ENCODE measurements at places on chromosomes 16 and 17. TPM values are rescaled to one million over a fixed set of nuclear protein-coding genes. Genes with fewer than 3 reads are reported as not detected.

CHD9NB gene
- 0.44 TPM for total RNA-seq

NTN1 gene
- total RNA-seq = 9.5 TPM

CDK3 gene
- total RNA-seq = 2.2 TPM

RNF43 gene
- total RNA-seq = 5.8 TPM

KRTAP4-1 gene
- total RNA-seq = not detected

USH1G gene
- not detected for total RNA-seq

SAT2 gene
- total RNA-seq = 116 TPM

CLEC19A gene
- total RNA-seq = not detected

SLC16A6 gene
- 0.44 TPM for total RNA-seq

PABPN1L gene
- total RNA-seq = not detected

SNAI3 gene
- 0.22 TPM for total RNA-seq

IL17C gene
- not detected for total RNA-seq

- H3K4me1 ChIP-seq = no peaks in the 10 kb centered on the region
- H3K36me3 ChIP-seq = peaks cover 38% of the 10 kb centered on the region
- no peak for DNase-seq
- no peak overlapping the region for H3K4me3 ChIP-seq
- H3K27ac ChIP-seq = no peak overlapping the region
These were observed 17.7 kb downstream of the SLC38A10 start for GRCh38 chr17:81277421-81277820.

GRCh38 chr17:70265471-70265870 is 96.1 kb downstream of the KCNJ2 start:
- no peak overlapping the region for H3K4me3 ChIP-seq
- DNase-seq = no peak
- no peaks in the 10 kb centered on the region for H3K27me3 ChIP-seq
- no peaks in the 10 kb centered on the region for H3K36me3 ChIP-seq
- H3K4me1 ChIP-seq = no peaks in the 10 kb centered on the region

GRCh38 chr17:50240851-50241250 is 33.4 kb upstream of the TMEM92 start:
- no peaks in the 10 kb centered on the region for H3K36me3 ChIP-seq
- no peaks in the 10 kb centered on the region for H3K4me1 ChIP-seq
- no peak overlapping the region for H3K27ac ChIP-seq
- no peaks in the 10 kb centered on the region for H3K27me3 ChIP-seq
- no peak overlapping the region for H3K4me3 ChIP-seq
- DNase-seq = no peak

GRCh38 chr16:12667909-12668308 is 135.8 kb downstream of the CPPED1 start:
- peaks cover 17% of the 10 kb centered on the region for H3K4me1 ChIP-seq
- no peak overlapping the region for H3K27ac ChIP-seq
- H3K4me3 ChIP-seq = no peak overlapping the region
- no peaks in the 10 kb centered on the region for H3K27me3 ChIP-seq

DNA sequence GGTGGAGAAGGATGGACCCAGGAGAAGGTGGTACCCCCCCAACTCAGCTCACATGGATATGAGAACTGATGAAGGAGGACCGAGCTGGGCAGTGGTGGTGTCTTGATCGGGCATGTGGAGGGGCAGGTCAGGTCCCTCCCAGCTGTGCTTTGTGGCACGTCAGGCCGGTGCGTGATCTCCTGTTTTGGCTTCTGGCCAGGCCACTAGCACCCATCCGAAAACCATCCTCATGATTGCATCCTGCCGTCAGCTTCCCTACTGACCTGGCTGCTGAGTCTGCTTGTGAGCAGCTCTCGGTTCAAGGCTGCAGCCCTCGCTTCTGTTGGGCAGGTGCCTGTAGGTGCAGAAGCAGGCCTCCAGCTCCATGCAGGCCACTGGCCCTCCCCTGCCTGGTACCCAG is 53.1 kb downstream of the PLD6 start:
- no peak for DNase-seq
- no peak overlapping the region for H3K27ac ChIP-seq
- peaks cover 23% of the 10 kb centered on the region for H3K36me3 ChIP-seq
- H3K27me3 ChIP-seq = no peaks in the 10 kb centered on the region
- no peak overlapping the region for H3K4me3 ChIP-seq
- H3K4me1 ChIP-seq = peaks cover 3% of the 10 kb centered on the region

- no peak overlapping the region for H3K4me3 ChIP-seq
- no peaks in the 10 kb centered on the region for H3K36me3 ChIP-seq
- H3K27ac ChIP-seq = no peak overlapping the region
- H3K27me3 ChIP-seq = no peaks in the 10 kb centered on the region
- no peak for DNase-seq
These were observed 85.8 kb downstream of the SOCS1 start for GRCh38 chr16:11170201-11170600.

DNA sequence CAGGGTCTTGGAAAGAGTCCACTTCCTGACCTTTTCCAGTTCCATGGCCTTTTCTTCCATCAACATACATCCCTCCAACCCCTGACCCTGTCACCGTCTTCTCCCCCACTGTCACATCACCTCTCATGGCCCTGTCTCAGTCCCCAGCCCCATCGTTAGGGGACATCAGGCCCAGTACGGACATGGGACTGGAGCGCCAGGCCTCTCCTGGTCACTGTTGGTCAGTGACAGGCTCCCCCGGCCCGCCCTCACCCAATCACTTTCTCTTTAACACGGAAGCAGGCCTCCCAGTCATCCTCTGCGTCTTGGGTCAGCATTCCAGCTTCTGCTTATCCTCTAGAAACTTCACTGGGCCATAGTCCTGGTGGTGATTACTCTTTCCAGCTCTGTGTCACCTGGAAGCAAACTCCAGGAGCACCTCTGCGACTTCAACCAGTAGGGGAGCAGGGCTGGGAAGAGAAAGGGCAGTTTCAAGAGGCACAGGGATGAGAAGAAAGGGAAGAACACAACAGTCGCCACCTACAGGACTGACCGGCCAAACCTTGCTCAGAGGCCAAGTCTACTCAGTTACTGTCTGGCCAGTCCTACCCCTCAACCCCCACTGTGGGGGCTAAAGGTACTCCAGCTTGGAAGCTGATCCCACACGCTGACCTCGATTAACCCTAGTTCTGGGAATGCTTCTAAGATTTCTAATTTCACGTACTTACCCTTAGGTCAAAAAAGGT is 15.9 kb upstream of the ICAM2 start:
- H3K4me1 ChIP-seq = no peaks in the 10 kb centered on the region
- no peak overlapping the region for H3K27ac ChIP-seq
- no peak overlapping the region for H3K4me3 ChIP-seq
- H3K36me3 ChIP-seq = peaks cover 6% of the 10 kb centered on the region

GRCh38 chr17:11889266-11889665 is 108.0 kb downstream of the ZNF18 start:
- H3K4me1 ChIP-seq = no peaks in the 10 kb centered on the region
- no peaks in the 10 kb centered on the region for H3K27me3 ChIP-seq
- H3K36me3 ChIP-seq = no peaks in the 10 kb centered on the region
- H3K27ac ChIP-seq = no peak overlapping the region
- no peak for DNase-seq

- no peaks in the 10 kb centered on the region for H3K27me3 ChIP-seq
- H3K36me3 ChIP-seq = no peaks in the 10 kb centered on the region
- peak; percentile 37 for DNase-seq
These were observed 33.3 kb downstream of the RPH3AL start for GRCh38 chr17:319266-319665.

GRCh38 chr16:89193576-89194293 is 6.6 kb downstream of the SLC22A31 start:
- no peaks in the 10 kb centered on the region for H3K36me3 ChIP-seq
- H3K4me1 ChIP-seq = no peaks in the 10 kb centered on the region
- no peak for DNase-seq
- H3K27me3 ChIP-seq = no peaks in the 10 kb centered on the region
- H3K27ac ChIP-seq = no peak overlapping the region

GRCh38 chr16:88456356-88457292 is 3.5 kb downstream of the ZFPM1 start:
- H3K4me3 ChIP-seq = peak overlapping the region; percentile 71
- no peaks in the 10 kb centered on the region for H3K36me3 ChIP-seq
- no peak for DNase-seq
- no peaks in the 10 kb centered on the region for H3K27me3 ChIP-seq

DNA sequence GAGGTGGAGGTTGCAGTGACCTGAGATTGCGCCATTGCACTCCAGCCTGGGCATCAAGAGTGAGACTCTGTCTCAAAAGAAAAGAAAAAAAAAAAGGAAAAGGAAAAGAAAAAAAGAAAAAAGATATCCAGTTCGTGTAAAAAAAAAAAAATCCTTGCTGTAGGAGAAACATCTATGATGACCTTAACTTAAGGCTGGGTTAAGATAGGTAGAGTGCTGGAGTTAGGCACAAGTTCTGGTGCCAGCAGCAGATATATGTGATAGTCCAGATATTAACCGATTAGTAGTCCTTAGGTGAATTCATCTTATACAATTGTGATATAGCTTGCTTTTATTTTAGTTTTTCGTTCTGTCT is 17.2 kb downstream of the PSMD11 start:
- no peak for DNase-seq
- H3K4me1 ChIP-seq = no peaks in the 10 kb centered on the region
- no peak overlapping the region for H3K27ac ChIP-seq
- H3K36me3 ChIP-seq = peaks cover 12% of the 10 kb centered on the region
- no peak overlapping the region for H3K4me3 ChIP-seq
- no peaks in the 10 kb centered on the region for H3K27me3 ChIP-seq

GRCh38 chr16:27551036-27551435 is 1.1 kb downstream of the KATNIP start:
- no peak overlapping the region for H3K27ac ChIP-seq
- no peaks in the 10 kb centered on the region for H3K36me3 ChIP-seq
- H3K27me3 ChIP-seq = no peaks in the 10 kb centered on the region
- no peak overlapping the region for H3K4me3 ChIP-seq
- no peak for DNase-seq
- H3K4me1 ChIP-seq = peaks cover 16% of the 10 kb centered on the region

DNA sequence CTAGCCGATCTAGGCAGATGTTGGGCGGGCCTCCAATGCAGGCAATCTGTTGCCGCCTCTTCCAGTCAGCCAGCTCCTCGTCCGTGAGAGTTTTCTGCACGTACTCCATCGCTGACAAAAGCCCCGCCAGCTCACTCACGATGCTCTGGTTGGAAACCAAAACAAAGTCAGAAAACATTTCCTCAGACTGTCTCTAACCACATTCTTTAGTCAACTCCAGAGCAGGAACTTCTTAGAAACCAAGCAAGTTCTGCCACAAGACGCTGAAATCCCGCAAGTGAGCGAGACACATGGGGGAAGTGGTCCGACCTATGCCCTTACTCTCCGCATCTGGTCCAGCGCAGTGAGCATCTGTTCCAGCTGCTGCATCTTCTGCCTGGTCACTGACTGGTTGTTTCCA is 49.1 kb downstream of the STAT5A start:
- H3K4me1 ChIP-seq = no peaks in the 10 kb centered on the region
- H3K27me3 ChIP-seq = no peaks in the 10 kb centered on the region
- no peak overlapping the region for H3K27ac ChIP-seq
- no peak overlapping the region for H3K4me3 ChIP-seq

DNA sequence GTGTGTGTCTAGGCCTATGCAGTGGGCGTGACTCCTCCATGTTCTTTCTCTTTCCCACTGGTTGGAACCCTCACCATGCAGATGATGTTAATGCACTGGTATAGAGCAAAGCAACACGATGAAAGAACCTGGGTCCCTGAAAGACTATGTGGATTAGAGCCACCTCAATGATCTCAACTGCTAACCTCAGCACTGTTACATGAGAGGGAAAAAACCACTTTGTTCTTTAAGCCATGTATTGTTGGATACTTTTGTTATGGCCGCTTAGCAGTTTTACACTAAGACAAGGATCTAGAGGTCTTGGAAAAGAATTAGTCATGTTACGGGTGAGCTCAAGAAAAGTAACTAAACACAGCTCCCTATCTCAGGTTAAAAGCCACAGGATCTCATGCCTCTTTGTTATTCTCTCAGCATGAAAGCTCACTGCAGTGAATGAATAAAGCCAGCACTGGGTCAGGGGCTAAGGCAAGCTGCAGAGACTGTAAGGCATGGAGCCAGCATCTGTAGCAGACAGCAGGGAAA is 56.6 kb upstream of the RBBP6 start:
- no peak overlapping the region for H3K4me3 ChIP-seq
- H3K27me3 ChIP-seq = no peaks in the 10 kb centered on the region
- H3K4me1 ChIP-seq = no peaks in the 10 kb centered on the region
- no peaks in the 10 kb centered on the region for H3K36me3 ChIP-seq
- no peak overlapping the region for H3K27ac ChIP-seq

DNA sequence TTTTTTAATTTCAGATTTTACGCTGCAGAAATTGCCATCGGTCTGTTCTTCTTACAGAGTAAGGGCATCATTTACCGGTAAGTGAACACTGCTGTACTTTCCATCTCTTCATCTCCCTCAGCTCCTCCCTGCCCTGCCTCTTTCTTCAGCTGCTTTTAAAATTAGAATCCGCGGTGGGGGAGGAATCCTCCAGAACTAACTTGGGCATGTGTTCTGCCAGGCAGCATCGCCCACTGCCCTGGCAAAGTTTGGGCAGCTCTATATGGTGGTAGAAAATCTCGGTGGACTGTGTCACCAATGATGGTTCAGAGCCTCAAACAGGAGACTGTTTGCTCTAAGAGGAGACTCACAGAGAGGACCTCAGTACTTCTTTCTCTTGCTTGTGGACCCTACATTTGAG is 81.6 kb upstream of the CACNG3 start:
- H3K4me1 ChIP-seq = no peaks in the 10 kb centered on the region
- no peaks in the 10 kb centered on the region for H3K27me3 ChIP-seq
- no peak overlapping the region for H3K27ac ChIP-seq
- H3K36me3 ChIP-seq = no peaks in the 10 kb centered on the region
- no peak for DNase-seq

DNA sequence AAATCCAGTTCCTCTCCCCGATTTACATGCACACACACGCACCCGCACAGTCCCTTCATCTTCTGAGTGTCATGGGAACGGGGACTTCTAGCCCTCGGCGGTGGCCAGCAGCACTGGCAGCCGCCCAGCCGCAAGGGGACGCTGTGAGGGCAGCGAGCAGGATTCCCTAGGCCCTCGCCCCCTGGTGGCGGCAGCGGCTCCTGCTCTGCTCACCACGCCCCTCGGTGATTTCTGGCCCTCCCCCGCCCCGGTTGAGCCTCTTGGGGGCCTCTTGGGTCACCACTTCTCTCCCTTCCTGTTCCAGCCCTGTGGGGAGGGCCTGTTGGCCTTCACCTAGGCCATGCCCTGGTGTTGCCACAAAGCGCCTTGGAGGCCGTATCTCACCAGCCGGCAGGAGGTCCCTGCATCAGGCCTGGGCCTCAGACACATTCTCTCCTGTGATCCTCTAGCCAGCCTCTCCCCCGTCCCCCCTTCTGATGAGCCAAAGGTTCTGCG is 75.2 kb upstream of the KSR1 start:
- no peaks in the 10 kb centered on the region for H3K27me3 ChIP-seq
- H3K27ac ChIP-seq = no peak overlapping the region
- H3K36me3 ChIP-seq = no peaks in the 10 kb centered on the region
- DNase-seq = peak; percentile 63
- no peaks in the 10 kb centered on the region for H3K4me1 ChIP-seq

DNA sequence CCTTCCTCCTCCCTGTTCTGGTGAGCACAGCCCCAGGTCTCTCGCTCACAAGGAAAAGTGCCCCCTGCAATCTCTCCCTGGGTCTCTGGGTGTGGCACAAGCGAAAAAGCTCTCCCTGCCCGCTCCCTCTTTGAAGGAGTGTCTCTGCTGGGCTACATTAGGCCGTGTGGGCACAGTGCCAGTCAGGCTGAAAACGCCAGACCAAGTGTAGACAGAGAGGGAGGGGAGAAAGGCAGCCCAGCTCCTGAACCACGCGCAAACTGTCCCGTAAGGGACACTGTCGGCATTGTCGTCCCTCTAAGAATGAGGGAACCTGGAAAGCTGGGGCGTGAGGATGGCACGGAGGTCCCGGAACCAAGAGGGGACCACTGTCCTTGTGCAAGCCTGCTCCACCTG is 3.9 kb downstream of the SMIM5 start:
- H3K27ac ChIP-seq = no peak overlapping the region
- H3K27me3 ChIP-seq = no peaks in the 10 kb centered on the region
- H3K4me1 ChIP-seq = peaks cover 19% of the 10 kb centered on the region
- H3K36me3 ChIP-seq = no peaks in the 10 kb centered on the region
- no peak overlapping the region for H3K4me3 ChIP-seq

GRCh38 chr17:55734128-55734781 is 11.6 kb upstream of the TMEM100 start:
- H3K4me3 ChIP-seq = no peak overlapping the region
- no peaks in the 10 kb centered on the region for H3K27me3 ChIP-seq
- peaks cover 42% of the 10 kb centered on the region for H3K4me1 ChIP-seq
- peak overlapping the region; percentile 92 for H3K27ac ChIP-seq
